ENCODE measurements at places on chromosomes 6 and 20.

DNA sequence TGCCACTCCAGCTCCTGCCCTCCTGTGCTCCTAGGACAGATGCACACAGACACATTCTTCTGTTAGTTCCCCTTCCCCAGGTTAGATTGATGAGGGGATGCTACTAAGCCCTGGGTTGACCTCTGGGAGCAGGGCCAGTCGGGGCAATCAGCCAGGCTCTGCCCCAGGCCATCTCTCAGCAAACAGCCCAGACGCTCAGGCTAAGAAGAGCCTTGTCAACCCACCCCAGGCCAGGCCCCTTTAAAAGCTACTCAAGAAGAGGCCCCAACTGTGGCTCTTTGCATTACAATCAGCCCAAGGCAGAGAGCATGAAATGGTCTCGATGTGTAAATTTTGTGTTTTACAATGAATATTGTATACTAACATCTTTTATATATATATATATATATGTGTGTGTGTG, 107.4 kb downstream of the TFAP2A start:
- no peak for DNase-seq

- no peak for DNase-seq
Observed at GRCh38 chr6:56593801-56594318, 48.8 kb downstream of the DST start.

DNA sequence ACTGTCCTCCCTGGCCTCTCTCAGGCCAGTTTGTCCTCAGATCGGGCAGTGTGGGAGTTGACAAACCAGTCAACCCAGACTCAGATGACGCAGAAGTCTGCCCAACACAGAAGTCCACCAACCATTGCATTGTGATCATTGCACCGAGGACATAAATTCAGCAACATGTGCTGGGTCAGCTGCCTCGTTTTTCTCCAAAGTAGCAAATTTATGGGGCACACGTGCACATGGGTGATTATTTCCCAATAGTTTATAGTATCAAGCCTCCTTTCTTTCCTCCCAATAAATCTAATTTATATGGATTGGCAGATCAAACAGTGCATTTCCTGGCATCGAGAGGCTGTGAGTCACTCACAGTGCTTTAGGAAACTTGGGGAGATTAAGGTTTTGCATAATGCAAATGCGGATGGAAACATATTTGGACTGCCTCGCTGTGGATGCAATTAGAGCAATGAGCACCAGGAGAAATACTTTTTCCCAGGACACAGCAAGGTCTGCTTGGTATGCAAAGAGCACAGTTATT, 413.7 kb upstream of the SULF2 start:
- DNase-seq = no peak

DNA sequence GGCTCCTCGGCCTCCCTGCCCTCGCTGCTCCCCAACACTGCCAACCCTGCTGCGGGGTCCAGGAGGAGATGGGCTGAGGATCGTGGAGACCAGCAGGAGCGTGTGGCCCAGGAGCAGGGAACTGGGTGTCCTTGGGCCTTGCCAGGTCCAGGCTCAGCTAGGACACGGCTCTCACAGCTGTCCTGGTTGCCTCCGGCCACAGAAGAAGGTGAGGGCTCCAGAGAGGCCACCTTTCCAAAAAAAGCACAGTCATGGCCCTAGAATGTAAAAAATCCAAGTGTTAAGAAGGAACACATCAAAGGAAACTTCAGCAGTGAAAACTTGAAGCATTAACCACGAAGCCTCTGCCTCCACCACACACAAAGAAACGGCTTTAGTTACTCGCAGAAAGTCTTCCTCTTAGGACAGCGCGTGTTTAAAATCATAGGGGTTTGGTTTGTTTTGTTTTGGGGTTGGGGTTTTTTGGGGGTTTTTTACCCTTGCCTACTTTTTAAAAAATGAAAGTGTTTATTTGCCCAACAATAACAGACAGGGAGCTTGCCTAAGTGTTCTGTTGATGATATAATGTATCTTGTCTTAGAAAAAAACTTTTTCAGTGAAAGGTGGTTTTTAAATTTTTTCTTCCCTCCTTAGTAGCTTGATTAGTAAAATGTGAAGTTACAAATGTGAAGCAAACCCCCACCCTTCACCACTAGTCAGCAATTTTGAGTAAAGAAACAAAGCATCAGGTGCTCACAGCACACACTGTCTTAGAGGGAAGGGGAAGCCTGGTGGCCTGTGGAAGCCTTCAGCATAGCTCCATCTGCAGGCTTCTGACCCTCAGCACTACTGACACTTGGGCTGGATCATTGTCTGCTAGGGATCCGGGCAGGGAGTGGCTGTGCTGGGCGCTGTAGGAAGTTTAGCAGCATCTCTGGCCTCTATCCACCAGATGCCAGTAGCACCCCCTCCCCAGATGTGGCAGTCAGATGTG, 60.0 kb downstream of the PTPN1 start:
- peak; percentile 33 for DNase-seq

GRCh38 chr6:26195924-26196845, 109.0 kb downstream of the HFE start:
- no peak for DNase-seq

GRCh38 chr6:106253731-106254130, 71.8 kb downstream of the ATG5 start:
- no peak for DNase-seq

GRCh38 chr20:49644980-49645565, 68.6 kb downstream of the B4GALT5 start:
- no peak for DNase-seq

DNA sequence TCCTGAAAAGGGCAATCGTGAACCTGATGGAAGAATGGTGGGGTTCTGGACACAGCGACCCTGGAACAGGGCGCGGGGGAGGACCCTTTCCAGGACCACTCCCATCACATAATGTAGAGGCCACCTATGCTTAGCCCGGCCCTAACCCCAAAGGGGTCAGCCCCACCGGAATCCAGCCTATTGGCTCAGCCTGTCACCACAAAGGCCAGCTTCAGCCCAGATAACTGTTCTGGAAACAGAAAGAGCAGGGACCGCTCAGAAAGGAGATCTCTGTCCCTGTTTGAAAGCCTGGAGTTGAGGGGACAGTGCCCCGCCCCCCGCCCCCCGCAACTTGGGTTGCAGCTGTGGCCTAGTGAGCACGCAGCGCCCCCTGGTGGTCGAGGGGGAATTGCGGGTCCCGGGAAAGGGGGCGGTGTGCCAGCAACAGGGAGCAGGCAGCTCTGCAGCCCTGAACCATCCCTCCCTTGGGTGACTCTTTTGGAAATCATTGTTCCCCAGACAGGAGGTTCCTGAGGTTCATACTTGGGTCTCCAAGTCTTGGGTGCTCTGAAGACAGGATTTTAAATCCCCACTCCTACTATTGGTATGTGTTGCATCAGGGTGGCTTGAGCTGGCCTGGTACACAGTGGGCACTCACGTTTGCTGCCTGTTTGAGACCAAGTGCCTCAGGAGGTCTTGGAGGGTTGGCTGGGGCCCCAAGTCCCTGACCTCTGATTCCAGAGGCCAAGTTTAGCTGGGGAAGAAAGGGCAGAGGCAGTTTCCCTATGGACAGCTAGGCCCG, 1.5 kb downstream of the SIGLEC1 start:
- peak; percentile 71 for DNase-seq

DNA sequence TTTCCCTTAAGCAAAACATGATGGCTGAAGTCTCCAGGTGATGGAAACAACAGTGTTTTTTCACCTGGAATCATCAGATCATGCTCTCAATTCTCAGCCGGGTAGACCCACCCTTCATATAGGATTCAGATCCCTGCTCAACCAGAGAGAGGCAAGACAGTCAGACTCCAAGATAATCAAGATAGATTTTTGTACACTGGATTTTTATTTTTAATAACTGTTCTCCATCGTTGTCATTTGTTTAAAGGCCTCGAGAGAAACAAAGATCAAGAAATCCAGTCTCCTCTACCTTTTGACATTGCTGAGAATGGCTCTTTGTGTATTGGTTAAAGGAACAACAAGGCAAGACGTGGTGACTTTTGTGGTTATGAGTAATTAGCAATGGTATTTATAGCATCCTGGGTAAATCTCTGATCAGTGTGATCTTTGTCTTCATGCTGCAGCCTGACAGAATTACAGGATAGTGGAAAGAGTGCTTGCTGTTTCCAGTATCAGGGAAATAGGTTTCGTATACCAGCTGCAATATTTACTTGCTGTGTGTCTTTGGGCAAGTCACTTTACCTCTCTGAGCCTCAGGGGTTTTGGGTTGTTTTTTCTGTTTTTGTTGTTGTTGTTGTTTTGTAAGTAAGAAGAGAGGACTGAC, 29.9 kb downstream of the ID4 start:
- no peak for DNase-seq

DNA sequence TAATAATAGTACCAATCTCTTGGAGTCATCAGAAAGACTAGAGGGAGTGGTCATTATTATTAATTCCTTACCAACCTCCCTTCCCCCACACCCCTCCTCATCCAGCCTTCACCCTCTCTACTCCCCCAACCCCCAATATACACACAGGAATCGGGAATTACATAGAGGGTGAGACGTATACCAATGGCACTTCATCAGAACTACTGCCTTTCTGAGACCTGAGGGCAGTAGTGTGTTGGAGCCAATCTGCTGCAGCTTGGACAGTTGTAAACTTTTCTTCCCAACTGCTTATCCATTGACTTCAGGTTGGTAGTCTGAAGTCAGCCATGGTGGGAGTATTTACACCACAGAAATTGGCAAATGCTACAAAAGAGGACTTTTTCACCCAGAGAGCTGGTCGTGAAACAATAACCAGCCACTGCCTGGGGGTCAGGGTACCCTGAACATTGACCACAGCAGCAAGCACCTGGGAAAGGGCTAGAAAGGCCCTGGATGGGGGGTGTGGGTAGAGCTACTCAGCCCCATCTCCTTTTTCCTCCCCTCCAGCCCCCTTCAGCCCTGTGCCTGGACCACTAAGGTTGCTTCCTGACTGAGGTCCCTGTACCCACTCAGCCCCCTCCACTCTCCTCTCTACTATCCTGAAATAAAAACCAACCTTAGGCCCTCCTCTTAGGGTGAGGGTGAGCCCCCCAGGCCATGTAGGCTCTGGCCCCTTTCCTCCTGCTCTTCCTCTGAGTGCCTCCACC, 161.5 kb downstream of the MRPL14 start:
- no peak for DNase-seq

- no peak for DNase-seq
Observed at GRCh38 chr6:52191824-52192223, 5.6 kb downstream of the IL17A start.

DNA sequence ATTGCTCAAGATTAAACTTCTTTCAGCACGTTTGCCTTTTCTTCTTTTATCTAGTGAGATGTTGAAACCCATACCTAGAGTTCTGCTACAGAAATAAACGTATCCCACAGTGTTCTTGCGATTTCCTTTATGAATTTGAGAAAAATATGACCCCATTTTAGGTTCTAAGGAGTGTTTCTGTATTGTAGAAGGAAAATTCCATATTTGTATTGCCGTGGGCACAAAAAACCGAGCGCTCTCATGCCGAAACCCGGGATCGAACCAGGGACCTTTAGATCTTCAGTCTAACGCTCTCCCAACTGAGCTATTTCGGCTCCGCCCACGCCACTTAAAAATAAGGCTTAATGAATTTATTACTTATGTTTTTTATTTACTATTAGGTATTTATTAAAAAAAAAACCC, 23.7 kb downstream of the ZNF311 start:
- peak; percentile 87 for DNase-seq

- DNase-seq = no peak
Observed at GRCh38 chr20:53749499-53749898, 155.9 kb upstream of the ZNF217 start.

- DNase-seq = no peak
Observed at GRCh38 chr6:74087899-74088298, 391.9 kb downstream of the CD109 start.

- DNase-seq = no peak
Observed at GRCh38 chr20:38453941-38454340, 18.7 kb upstream of the RALGAPB start.

DNA sequence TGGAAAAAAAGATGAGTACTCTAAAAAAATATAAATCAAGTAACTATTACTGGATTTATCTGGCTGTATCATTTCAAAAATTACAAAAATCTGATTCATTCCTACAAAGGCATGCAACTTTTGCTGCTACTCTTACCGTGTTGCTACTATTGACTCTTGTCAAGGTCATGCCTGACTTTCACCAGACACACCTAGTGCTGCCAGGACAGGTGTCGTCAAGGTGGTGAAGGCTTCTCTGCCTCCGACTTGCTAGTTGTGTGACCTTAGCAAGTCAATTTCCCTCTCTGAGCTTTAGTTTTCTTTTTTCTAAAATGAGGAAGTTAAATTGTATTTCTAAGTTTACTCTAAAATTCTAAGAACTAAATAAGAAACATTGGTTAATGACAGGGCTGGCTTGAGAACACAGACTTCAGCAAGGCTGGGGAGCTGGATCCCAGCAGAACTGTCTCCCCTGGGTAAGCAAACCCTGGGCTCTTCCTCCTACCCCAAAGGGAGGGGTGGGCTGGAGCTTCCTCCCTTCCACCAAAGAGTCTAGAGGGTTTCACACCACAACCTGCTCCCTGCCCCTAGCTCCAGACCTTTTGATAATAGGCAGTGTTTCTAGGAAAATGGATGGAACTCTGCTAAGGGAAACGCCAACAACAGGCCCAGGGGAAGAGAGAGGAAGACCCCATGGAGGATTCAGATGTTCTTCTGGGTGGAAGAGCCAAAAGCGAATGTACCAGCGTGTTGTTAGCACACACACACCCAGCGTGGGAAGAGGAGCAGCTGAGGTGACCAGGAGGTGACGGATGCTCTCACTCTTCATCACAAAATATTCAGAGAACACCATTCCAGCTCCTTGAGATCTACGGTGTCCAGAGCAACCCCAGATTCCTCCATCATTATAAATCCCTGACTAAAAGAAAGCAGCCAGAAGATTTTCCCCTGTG, 47.9 kb upstream of the CITED2 start:
- no peak for DNase-seq

GRCh38 chr6:110328259-110328658, 29.9 kb downstream of the METTL24 start:
- DNase-seq = no peak

GRCh38 chr6:75852721-75853120, 103.7 kb downstream of the MYO6 start:
- DNase-seq = no peak

DNA sequence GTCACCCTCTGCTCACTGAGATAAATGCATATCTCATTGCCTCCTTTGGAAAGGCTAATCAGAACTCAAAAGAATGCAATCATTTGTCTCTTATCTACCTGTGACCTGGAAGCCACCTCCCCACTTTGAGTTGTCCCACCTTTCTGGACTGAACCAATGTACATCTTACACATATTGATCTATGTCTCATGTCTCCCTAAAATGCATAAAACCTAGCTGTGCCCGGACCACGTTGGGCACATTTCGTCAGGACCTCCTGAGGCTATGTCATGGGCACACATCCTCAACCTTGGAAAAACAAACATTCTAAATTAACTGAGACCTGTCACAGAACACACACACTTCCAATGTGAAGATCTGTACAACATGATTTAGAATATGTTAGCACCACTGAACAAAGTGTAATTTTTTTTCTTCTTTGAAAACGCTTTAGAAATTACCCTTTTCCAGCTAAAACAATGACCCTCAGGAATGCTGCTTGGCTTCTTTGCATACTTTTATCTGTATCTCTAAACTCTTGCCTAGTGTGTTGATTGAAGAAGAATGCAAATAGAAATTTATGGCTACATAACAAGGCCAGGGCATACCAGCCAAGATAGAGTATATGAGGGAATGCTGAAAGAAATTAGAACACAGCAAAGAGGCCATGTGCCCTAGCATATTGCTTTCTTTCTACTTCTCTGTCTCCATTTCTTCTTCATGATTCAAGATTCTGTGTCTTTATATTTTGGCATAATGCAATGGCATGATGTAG, 84.6 kb upstream of the DST start:
- no peak for DNase-seq

All from naive thymus-derived CD4-positive, alpha-beta T cell (primary cell).